ENCODE measurements at places on chromosomes 7 and 10.

DNA sequence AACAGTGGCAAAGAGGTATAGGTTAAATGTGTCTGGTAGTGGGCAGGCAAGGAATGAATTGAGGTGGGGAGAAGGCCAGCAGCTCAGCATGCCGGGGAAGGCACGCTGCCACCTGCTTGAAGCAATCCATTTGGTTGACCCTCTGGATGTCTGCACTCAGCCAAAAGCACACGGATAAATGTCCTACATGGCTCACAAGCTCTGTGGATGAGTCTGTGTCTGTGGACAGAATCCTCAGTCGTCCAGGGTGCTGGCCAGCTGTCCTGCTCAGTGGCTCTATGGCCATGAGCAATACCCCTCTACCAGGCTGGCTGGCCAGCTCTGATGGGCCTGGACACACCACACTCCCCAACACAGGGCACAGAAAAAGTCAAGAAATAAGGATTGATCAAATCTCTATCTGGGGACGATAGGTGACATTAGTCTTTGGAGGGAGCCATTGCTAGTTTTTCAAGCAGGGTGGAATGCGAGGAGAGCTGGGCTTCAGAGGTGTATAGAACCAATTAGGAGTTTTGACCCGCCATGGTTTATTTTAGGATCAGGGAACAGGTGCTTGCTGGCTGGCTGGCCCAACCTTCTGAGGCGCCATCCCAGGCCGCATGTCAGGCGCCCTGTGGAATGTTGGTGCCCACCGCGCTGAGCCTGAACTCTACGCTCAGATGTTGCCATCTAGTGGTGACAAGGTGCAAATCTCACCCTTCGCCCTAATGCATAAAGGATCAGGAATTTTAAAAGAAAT is 493.4 kb downstream of the TNS3 start:
- DNase-seq = no peak

DNA sequence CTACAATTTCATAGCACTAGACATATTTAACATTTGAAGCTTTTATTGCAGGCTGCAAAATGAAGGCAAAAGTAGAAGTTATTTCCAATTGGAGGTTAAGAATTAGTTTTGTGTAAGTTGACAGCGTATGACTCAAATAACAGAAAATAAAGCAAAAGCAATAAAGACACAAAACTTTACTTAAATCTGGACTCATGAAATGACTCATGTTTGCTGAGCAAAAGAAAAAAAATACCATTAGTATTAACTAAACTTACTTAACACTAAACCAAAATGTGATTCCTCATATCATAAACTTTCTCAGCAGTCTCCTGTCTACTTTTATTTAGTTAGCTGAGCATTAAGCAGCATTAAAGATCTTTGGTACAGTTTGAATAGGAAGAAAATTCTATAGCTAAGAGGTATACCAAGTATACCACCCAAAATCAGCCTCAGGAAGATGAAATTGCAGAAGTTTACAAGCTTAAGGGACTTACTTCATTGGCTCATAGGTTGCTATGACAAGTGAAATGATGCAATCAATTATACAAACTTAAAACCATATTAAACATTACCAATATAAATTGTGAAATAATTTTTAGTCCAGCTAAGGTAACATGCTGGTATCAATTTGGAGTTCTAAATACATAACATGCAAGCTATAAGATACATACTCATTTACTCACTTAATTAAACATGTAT is 1131.4 kb downstream of the XPNPEP1 start:
- DNase-seq = no peak

DNA sequence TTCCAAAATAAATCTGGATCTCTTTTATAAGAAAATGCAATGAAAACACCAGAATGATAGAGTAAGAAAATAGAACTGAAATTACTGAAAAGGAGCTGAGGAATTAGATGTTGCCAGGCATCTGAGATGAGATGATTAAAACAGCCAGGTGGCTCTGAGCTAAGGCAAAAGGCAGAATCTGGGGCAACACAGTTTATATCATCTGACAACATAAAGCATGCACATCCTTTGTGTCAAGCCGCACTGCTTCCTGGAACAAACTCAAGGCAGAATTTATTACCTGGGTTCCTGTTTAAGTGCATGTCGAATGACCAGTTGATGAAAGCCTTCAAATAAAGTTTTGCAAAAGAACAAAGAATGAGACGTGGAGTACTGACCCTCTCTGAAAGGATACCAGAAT is 247.0 kb downstream of the SNX10 start:
- DNase-seq = no peak

- DNase-seq = no peak
Observed at GRCh38 chr7:55973747-55974250, 9.4 kb downstream of the NIPSNAP2 start.

GRCh38 chr7:30276203-30276900 is 8.0 kb upstream of the ZNRF2 start:
- peak; percentile 73 for DNase-seq

GRCh38 chr7:129776362-129776722 is 164.8 kb downstream of the NRF1 start:
- no peak for DNase-seq
